Activated T-helper 1 cell treated with Interleukin-2 at 50 U/mL for 16 hours (primary cell): ENCODE measurements at places on chromosomes 2 and 18.

GRCh38 chr2:64863097-64863820 lies 125.9 kb upstream of the SLC1A4 start:
- no peak for DNase-seq

DNA sequence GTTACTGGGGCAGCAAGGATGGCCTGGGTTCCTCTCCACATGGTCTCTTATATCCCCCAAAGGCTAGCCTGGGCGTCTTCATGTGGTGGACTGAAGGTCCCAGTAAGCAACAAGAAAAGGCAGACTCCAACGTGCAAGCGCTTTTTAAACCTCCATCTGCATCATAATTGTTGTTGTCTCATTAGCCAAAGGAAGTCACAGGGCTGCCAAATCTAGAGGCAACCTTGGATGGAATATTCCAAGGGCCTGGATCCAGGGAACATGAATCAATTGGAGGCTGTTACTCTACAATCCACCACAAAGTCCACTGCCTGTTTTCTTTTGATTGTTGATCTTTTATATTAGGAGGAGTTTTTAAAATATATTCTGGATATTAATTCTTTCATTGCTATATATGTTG lies 118.8 kb downstream of the SH3RF3 start:
- no peak for DNase-seq

- DNase-seq = no peak
These were observed 672.1 kb upstream of the FANCL start for GRCh38 chr2:58913082-58913726.

GRCh38 chr2:130936451-130936850 lies 99.7 kb downstream of the ARHGEF4 start:
- no peak for DNase-seq

- no peak for DNase-seq
These were observed 68.8 kb upstream of the CD28 start for GRCh38 chr2:203637471-203638167.

- DNase-seq = no peak
These were observed 16.7 kb downstream of the DNMT3A start for GRCh38 chr2:25324905-25325592.

- no peak for DNase-seq
These were observed 36.7 kb downstream of the WDFY1 start for GRCh38 chr2:223908304-223908998.

DNA sequence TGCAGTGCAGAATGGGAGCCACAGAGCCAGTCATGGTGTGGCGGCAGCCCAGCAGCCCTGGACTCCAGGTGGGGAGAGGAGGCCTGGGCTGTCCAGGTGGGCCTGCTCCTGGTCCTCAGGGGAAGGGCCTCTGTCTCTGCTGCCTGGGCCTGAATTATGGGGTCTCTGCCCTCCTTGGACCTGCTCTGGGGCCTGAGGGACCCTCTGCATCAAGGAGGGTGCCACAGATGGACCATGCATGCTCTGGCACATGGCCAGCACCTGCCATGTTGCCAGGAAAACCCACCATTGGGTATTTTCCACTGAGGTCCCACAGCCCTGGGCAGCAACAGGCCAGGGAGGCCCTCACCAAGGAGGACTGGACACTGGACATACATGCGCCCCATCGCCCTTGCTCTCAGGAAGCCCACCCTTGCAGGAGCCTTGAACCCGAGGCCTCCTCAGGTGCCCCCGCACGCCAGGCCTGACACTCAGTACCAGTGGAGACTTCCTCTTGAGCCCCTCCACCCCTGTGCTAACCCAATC lies 107.1 kb downstream of the NDUFA10 start:
- no peak for DNase-seq

DNA sequence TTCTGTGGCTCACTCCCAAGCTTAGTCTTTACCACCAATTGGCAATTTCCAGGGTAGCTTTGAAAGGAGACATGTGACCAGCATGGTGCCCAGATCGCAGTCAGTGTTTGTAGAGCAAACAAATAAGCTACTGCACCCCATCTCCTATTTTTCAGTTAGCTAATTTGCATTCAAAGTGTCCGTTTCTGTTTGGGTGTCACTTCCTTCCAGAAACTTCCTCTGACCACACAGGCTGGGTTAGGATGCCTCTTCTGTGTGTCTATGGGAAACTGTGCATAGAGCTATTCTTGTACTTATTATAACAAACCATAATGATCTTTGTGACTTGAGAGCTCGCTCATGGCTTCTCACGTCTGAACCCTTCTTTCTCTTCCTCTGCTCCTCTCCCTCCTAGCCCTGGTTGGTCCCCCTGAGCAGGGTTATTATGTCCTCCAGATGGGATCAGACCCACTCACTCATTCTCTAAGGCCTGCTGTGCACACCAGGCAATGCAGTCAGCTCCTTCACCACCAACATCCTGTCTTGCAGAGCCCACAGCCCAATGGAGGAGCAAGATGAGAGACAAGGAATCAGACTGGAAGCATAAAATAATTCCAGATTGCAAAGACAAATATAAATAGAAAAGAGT lies 101.2 kb upstream of the ALK start:
- no peak for DNase-seq
